NCI-H1048 (cell line): ENCODE measurements at places on chromosomes 7 and 10.

GRCh38 chr7:95796617-95797016, 24.3 kb downstream of the DYNC1I1 start:
- DNase-seq: no peak

- no peak for DNase-seq
Observed at GRCh38 chr7:80415114-80415513, 96.8 kb downstream of the GNAT3 start.

- DNase-seq: peak; percentile 48
Observed at GRCh38 chr7:50632561-50633413, 67.6 kb upstream of the DDC start.

DNA sequence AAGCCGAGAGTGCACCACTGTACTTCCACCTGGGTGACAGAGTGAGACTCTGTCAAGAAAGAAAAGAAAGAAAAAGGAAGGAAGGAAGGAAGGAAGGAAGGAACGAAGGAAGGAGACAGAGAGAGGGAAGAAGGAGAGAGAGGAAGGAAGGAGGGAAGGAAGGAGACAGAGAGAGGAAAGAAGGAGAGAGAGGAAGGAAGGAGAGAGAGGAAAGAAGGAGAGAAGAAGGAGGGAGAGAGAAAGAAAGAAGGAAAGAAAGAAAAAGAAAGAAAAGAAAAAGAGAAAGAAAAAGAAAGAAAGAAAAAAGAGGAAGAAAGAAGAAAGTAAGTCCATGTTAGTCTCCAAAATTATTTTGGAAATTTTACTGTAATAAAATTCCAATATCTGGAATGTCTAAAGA, 33.4 kb upstream of the RSBN1L start:
- DNase-seq: no peak

GRCh38 chr10:124035306-124035927, 58.0 kb downstream of the CHST15 start:
- no peak for DNase-seq

DNA sequence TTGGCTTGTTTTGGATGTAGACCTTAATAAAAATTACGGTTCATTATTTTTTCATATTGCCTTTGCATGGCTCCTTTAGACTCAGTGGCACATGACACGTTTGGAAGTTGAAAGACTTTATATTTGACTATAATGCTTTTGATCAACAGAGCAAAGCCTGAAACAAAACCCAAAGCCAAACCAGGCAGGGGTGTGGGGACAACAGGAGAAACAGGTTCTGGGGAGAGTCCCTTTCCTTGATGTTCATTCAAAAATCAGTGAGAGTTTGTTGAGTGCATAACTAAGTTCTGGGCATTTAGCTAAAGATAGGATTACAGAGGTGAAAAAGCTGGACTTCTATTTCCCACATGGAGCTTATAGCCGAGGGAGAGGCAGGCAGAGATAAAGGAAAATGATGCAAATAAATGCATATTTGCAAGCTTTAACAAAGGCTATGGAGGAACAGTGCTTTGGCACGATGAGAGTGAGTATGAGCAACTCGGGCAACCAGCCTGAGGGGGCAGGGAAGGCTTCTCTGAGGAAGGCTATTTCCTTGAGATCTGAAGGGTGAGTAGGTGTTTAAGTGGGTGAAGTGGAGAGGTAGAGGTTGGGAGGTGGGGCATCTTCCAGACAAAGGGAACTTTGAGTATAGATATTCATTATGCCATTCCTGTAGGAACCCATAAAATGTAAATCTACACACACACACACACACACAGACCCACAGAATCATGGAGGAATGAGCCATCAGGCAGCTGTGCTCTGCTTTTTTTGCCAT, 34.5 kb upstream of the PDZD8 start:
- no peak for DNase-seq

GRCh38 chr10:46293228-46293627, 6.4 kb downstream of the ANTXRL start:
- DNase-seq: no peak
